Right ventricle myocardium superior (tissue), 1 donor: ENCODE measurements at places on chromosomes 1 and 21. TPM values are rescaled to one million over a fixed set of nuclear protein-coding genes. Genes with fewer than 3 reads are reported as not detected.
A peak's percentile ranks its signal among the peaks of the same experiment; 100 is the strongest.

Gene PRDM16
- 14.2 TPM for total RNA-seq

Gene TMEM125
- not detected for total RNA-seq

Gene CFHR4
- total RNA-seq: not detected

- DNase-seq: peak; percentile 70
Measured at GRCh38 chr1:16249596-16250241, 12.7 kb upstream of the CPLANE2 start.

GRCh38 chr1:164777518-164777917 lies 218.5 kb downstream of the PBX1 start:
- no peak for DNase-seq

DNA sequence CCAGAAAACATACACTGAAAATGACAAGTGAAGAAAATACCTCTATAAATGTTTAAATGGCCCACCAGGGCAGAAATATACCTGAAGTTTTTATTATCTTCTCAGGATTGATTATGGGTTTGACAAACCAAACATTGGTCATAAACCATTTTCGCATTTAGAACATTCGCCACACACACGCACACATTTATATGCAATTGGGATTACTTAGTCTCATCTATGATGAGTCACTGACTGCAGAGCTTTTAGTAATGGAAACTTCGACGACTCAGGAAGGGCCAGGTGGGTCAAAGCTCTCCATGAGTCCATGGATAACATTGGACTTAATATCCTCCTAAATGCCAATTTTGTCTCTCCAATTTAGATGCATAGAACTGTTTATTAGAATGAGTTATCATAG lies 16.9 kb downstream of the NRDC start:
- DNase-seq: no peak

GRCh38 chr1:35935442-35936388 lies 4.8 kb downstream of the AGO3 start:
- DNase-seq: no peak

GRCh38 chr1:3463891-3464648 lies 9.6 kb downstream of the ARHGEF16 start:
- peak; percentile 30 for DNase-seq

- DNase-seq: no peak
Measured at GRCh38 chr1:164565357-164565756, 6.4 kb downstream of the PBX1 start.

DNA sequence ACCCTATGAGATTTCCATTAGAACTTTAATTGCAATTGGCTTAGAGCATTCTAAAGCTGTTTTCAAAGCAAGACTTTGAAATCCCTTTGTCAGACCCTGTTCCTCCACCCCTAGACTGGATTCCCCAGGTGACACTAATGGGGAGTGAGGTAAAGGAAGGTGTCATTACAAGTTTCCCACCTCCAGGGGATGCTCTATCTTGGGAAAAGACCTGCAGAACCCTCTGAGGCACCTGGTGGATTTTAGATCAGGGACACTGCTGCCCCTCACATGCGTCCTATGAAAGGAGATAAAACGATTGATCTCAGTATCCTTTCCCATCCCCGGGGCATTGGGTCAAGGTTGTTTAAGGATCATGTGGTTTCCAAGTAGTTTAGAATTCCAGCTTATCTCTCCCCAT lies 80.3 kb upstream of the RGS4 start:
- no peak for DNase-seq

- DNase-seq: no peak
Measured at GRCh38 chr1:229185963-229186362, 84.9 kb upstream of the RAB4A start.

GRCh38 chr1:226739696-226740065 lies 599 bp upstream of the ITPKB start:
- DNase-seq: no peak

DNA sequence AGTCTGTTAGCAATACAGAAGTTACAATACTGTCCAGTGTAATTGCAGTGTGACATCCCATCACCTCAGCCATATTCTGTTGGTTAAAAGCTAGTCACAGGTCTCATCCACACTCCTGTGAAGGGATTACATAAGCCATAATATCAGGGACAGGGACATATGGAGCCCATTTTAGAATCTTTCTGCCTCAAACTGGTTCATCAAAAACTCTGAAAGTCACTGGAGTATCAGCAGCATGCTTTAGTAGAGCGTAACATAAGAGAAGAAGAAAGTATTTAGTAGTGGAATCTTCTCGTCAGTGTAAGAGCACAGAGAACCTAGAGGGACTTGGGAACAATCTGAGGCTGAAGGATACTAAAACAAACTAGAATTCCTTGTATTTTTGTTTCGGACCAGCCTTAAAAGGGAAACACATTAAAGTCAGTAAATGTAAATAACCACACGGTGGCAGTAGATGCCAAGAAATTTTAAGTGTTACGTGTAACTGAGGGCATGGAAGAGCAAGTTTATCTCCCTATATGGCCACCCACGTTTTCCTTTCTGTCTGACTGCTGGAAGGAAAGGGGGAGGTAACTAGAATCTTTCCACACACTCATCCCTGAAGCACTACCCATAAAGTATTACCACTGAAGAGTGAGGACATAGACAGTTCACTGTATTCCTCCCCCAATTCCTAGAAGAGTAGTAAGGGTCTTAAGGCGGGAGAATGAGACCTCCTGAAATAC lies 41.6 kb upstream of the AGL start:
- DNase-seq: no peak

GRCh38 chr1:15181564-15181963 lies 28.0 kb downstream of the TMEM51 start:
- DNase-seq: no peak

DNA sequence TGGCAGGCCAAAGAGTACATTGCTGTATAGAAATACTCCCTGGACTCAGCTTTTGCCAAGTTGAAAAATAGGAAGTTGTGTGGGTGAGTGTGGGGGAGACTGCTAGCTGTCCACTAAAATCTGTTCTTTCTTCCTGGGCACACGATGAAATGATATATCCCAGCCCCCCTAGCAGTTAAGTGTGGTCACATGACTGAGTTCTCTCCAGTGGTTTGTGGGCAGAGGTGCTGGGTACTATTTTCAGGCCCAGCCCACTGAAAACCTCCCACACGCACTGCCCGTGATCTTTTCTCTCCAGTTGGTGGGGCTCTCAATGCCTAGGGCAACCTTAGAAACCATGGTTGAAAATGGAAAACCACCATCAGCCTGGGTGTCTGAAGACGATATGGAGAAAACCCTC lies 119.7 kb upstream of the LMO4 start:
- no peak for DNase-seq

- peak; percentile 56 for DNase-seq
Measured at GRCh38 chr1:67724928-67725560, 40.0 kb downstream of the GADD45A start.

DNA sequence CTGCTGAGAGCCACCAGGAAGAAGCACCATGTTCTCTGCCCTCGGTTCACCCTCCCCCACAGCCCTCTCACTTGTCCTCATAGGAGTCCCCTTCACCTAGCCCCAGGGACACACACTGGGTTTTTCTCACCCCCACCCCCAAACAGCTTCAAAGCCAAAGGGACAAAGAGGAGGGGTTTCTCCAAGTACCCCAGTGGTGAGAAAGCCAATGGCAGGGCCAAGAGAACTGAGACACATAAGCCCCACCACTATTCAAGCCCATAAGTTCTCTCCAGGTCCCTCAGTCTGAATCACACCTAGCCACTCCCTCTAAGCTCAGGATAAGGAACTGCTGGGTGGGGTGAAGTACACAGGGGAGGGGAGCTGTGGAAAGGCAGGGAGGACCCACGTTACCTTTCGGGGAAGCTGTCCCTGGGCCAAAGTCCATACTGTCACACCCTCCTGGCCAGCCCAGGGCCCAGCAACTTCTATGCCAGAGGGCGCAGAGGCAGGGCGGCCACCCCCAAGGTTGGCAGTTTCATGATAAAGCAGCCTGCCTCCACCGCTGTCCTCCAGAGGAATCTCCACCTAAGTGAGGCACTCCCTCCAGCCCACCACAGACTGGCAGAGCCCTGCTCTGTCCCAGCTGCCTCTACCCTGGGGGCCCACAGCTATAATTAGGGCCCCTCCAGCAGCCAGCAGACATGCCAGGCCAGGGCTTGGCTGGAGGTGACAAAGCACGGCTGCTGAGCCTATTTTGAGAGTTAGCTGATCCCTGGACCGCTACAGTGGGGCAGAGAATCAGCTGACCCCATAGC lies 39.0 kb upstream of the PPP1R15B start:
- DNase-seq: peak; percentile 67

- no peak for DNase-seq
Measured at GRCh38 chr1:39422614-39423013, 68.8 kb upstream of the BMP8A start.
